ENCODE measurements at places on chromosomes 3 and 15.
A peak's percentile ranks its signal among the peaks of the same experiment; 100 is the strongest.

DNA sequence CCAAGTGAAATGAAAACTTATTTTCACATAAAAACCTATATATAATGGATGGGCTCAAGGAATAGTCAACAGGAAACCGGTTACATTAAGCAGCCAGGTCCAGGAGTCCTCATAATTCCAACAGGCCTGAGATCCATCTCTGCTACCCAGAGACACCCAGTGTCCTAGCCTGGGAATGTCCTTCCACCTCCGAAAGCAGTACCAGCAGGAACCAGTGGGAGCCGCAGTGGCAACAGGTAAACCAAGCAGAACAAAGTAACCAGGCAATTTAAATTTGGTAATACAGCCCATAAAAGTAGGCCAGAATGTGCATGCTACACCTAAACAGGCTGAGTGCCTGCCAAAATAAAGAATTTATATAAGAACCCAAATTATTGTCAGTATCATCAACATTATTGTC, 195.6 kb downstream of the ZBBX start:
- no peak for DNase-seq

- no peak for DNase-seq
Measured at GRCh38 chr3:184022323-184022722, 4.6 kb upstream of the ABCC5 start.

- no peak for DNase-seq
Measured at GRCh38 chr15:76060118-76060989, 569 bp downstream of the TMEM266 start.

- DNase-seq: no peak
Measured at GRCh38 chr15:76158226-76158625, 98.4 kb downstream of the TMEM266 start.

- DNase-seq: no peak
Measured at GRCh38 chr3:4314688-4315087, 11.5 kb downstream of the SETMAR start.

DNA sequence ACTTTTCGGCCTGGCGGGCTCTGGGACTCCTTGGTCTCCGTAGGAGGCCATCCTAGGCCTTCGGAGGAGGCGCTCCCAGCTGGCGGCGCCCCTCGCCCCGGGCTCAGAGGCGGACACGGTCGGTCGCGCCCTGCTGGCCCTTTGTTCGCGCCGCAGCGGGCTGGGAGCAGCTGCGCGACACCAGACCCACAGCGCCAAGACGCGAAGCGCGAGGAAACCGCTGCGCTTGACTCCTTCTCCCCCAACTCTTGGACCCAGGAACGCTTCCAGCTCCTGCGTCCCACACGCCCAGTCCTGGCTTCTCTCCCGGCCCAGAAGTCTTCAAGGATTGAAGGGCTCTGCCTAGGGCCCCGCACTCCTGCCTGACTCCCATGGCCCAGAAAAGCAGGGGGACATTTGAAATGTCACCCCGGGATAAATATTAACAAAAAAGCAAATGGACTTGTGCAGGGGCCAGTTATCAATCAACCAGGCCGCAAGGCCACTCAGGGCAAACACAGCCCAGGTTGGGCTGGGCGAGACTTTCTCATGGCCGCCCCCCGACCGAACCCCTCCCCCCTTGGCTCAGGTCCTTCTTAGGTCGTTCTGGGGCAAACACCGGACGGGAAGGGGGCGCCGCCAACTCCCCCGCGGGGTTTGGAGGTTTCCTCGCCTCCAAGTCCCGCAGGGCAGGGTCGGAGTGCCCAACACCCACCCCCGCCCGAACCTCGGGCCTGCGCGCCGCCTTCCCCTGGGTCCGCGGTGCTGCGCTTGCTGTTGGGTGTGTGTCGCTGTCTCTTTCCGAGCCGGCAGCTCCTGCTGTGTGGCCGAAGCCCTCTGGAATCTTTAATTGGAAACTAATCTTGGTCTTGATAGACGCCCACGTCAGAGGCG, 5.1 kb downstream of the ONECUT1 start:
- DNase-seq: no peak

GRCh38 chr15:26095710-26096330, 232.7 kb upstream of the ATP10A start:
- DNase-seq: no peak

DNA sequence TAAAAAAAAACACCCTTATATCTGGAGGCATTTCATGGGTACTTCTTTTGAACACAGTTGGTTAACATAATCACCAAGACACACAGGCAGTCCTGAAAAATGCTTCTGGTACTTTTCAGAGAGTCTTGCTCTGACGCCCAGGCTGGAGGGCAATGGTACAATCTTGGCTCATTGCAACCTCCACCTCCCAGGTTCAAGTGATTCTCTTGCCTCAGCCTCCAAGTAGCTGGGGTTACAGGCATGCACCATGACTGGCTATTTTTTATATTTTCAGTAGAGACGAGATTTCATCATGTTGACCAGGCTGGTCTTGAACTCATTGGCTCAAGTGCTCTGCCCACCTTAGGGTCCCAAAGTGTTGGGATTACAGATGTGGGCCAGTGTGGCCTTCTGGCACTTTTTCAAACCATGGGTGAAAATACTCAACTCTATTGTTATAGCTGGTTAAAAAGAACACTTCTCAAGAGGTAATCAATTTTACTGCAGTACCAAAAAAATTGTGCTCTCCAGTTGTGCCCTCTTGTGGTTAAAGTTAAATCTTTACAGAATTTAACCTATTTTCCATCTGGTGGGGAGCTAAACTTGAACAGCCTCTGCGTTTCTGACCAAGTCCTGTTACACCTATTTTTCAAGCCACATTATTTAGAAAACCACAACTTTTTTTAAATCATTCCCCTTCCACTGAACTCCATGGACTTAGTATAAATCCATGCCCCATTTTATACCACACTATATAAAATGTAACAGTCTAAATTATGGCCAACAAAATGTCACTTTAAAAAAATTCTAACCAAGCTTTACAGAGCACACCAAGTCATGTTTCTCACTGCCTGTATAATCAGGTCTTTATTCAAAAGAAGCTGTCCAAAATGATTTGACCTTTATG, 1.2 kb upstream of the SNAPC5 start:
- no peak for DNase-seq

DNA sequence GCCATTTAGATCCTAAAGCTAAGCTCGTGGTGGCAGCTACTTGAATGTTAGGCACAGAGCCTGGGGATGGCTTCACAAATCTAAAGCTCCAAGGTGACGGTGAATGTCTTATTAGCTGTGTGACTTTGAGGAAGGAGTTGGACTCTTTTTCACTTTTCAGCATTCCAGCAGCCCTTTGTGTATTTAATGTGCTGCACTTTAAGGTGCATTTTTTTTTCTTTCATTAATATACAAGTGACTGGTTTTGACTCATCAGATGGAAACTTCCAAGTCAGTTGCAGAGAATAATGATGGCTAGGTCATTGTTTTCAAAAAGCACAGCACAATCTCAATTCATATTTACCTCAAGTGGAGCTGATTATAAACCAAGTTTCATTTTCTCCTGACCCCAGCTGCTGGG, 55.8 kb downstream of the TMED3 start:
- DNase-seq: no peak

DNA sequence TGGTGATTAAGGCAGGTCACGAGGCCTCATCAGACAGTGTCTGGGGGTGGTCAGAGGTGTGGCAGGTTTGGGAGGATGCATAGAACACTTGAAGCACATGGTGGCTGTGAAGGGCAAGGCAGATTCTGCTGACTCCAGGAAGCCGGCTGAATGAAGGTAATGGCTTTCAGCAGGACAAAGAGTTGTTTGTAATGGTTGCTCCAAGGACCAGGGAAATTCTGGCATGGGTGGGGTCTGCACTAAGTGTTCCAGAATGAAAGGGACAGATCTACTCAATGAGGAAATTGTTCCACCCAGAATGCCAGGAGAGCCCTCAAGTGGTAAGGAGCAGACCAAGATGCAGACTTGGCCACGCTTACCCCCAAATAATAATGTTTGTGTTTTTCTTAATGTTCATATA, 70.7 kb upstream of the ACAD9 start:
- no peak for DNase-seq

- DNase-seq: no peak
Measured at GRCh38 chr15:77568014-77568972, 64.4 kb downstream of the LINGO1 start.

GRCh38 chr3:48446043-48446424, 503 bp upstream of the ATRIP start:
- no peak for DNase-seq

GRCh38 chr15:76057332-76058000, 2.3 kb upstream of the TMEM266 start:
- DNase-seq: peak; percentile 5

DNA sequence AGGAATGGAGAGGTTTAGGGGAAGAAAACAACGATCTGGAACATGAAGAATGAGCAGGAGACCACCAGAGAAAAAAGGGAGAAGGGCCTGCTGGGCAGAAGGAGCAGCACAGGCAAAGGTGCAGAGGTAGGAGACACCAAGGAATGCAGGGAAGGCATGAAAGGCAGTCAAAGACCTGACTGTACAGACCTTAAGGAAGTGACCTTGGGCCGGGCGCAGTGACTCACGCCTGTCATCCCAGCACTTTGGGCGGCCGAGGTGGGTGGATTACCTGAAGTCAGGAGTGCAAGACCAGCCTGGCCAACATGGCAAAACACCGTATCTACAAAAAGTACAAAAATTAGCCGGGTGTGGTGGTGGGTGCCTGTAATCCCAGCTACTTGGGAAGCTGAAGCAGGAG, 157.7 kb upstream of the ATP10A start:
- DNase-seq: no peak

- DNase-seq: no peak
Measured at GRCh38 chr3:82353306-82354171, 592.1 kb upstream of the GBE1 start.

GRCh38 chr3:194306771-194307640, 44.1 kb downstream of the CPN2 start:
- DNase-seq: no peak

DNA sequence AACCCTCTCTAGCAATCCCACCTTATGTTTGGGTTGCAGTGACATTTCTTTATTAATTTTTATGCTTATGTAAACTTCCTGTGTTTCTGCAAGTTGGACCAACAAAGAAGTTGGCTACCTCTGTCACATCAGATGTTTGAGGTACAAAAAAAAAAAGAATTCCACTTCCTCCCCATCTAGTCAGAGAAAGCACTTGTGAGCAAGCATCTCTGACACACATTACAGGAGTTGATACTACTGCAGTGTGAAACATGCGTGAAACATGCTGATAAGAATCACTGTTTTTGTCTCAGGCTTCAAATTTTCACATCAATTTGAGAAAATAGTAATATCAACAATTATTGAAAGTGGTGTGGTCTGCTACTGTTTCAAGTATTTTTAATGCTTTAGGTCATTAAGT, 1.3 kb downstream of the SCAANT1 start:
- DNase-seq: no peak
